Esophagus squamous epithelium (tissue), 5 donors: ENCODE measurements at places on chromosomes 6 and 20.

DNA sequence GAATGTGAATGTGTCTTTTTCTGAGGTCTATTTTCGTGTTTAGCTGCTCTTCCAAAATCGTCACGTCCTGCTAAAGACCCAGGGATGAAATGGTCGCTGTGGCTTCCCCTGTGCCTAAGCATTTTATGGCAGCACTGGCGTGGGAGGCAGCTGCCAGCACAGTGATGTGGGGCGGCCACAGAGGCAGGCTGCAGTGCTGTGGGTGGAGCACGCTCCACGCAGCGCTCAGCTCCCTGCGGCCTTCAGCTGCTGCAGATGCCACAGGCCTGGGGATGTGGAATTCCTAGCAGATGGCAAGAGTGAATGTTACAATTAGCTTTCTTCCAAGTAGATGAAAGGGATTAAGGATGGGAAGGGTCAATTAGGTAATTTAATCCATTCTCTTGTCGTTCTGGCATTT lies 242.6 kb downstream of the SMOC2 start:
- no peak for DNase-seq

GRCh38 chr6:9789201-9789600 lies 625.7 kb downstream of the TFAP2A start:
- no peak for DNase-seq

DNA sequence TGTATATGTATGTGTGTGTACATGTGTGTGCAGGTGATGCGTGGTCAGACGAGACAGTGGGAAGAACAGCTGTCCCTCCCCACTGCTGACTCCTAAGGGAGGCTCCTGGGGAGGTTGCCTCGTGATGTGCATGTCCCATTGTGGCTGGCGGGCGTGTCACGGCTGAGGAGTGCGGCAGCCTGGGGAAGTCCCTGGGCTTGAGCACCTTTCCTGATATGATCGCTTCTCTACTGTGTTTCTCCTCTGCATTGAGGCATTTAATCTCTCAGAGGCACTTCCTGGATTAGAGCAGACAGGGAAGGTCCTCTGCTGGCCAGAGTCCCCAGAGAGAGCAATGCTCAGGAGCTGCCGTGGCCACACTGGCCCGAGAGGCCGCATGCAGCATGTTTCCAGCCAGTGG lies 11.4 kb downstream of the NPBWR2 start:
- no peak for DNase-seq

DNA sequence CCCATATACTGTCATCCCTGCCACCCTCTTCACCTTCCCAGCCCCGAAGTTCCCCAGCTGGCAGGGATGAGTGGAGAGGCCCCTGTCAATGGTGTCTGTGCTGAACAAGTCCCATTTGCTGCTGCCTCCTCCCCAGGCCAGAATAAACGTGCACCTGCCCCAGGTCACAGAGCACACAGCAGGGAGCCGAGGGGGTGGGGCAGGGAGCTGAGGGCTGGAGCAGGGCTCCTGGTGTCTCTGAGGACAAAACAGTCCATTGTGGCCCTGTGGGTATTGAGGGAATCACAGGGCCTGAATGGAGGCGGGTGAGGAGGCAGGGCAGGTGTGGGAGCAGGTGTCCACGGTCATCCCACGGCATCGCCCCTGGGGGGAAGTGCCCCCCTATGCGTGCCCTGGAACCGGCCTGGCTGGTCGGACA lies 55.8 kb downstream of the SNAI1 start:
- no peak for DNase-seq

DNA sequence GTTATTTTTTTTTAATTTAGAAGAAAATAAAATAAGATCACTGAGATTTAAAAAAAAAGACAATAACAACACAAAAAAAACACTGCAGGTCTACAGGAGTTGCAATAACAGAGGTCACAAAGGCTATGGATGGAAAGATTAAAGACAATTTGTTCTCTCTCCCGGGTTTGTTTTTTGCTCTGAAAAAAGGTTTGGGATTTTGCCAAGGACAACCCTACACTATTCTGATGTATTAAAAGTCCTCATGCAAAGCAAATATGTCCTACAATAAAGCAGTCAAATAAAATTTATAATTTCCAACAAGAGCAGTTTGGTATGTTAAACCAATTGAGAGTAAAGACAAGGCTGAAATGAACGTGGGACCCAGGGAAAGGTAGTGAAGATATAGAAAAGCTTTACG lies 55.6 kb downstream of the PTPRK start:
- DNase-seq, result no peak

DNA sequence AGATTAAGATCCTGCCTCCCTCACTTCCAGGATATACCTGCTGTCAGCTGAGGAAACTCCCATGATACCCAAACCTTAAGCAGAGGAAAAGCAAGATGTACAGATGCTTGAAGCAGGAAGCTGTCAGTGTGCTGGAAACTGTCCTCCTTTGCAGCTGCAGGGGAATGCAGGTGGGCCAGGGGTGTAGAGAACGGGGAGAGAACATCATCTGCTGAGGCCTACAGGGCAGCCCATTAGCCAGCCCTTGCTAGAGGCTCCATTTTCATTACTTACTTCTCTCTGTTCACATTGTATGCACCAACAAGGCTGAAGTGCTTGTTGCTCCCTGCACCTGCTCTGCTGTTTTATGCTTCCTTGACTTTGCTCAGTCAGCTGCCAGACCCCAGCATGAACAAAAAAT lies 119.1 kb downstream of the PRND start:
- DNase-seq, result no peak

DNA sequence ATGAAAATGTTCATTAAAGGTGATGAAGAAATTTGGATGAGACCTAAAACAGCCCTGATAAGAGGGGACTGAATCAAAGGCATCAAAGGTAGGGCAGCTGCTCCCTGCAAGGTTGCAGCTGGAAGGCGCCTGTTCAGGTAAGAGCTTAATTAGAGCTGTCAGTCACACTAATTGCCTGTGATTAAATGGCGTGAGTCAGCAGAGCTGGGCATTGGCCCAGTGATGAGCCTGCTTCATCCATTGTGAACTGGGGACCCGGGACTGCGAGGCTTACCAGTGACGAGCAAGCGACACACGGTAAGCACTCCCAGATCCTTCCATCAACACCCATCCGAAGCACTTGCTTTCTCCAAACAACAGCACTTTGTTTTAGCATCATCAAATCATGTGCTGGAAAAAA lies 621.5 kb upstream of the CDH4 start:
- no peak for DNase-seq

- DNase-seq, result no peak
Observed at GRCh38 chr6:148629592-148630465, 117.0 kb upstream of the UST start.
